ENCODE measurements at places on chromosomes 7 and 10.
A peak's percentile ranks its signal among the peaks of the same experiment; 100 is the strongest.

- DNase-seq: no peak
Observed at GRCh38 chr10:69685802-69686585, 55.9 kb downstream of the FAM241B start.

DNA sequence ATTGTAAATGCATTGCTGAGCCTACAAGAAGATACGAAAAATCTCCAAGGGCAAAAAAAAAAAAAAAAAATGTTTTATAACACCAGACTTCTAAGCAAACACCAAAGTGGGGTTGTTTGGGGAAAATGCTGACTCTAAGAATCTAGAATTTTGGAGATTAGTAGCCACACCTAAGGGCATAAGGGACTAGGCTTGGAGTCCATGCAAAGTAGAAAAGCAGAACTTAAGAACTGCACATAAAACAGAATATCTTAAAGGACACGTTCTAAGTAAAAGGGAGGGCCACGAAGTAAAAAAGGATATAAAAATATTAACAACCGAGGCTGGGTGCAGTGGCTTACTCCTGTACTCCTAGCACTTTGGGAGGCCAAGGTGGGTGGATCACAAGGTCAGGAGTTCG lies 269.8 kb upstream of the AUTS2 start:
- no peak for DNase-seq

GRCh38 chr10:61063901-61064300 lies 119.9 kb upstream of the RHOBTB1 start:
- no peak for DNase-seq

DNA sequence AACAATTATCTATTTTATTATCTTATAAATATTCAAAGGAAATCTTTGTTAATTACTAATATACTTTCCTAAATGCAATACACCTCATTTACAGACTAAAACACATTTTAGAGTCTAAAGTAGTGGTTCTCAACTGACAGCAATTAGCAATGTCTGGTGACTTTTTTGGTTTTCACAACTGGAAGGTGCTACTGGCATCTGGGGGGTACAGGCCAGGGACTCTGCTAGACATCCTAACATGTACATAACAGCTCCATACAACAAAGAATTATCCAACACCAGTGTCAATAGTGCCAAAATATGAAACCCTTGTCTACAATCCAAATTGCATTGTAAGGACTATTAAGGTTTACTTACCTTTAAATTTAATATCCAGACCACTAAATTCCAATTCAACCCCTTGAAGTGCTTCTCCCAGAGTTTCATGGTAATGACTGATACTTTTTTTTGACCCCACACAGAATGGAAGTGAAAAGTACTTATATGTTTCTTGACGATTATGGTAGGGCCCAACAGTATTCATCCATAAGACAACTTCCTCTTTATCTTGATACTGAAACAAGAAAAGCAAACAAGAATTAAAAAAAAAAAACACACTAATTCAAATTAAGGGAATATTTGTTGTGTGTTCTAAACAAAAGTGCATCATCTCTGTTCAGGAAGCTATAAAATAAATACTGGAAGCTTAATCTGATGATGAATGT lies 10.4 kb downstream of the TM9SF3 start:
- DNase-seq: no peak

- no peak for DNase-seq
Observed at GRCh38 chr7:67825356-67825755, 828.7 kb downstream of the TYW1 start.

- no peak for DNase-seq
Observed at GRCh38 chr10:113284635-113285034, 268.2 kb upstream of the HABP2 start.

GRCh38 chr10:7300384-7300971 lies 110.4 kb downstream of the SFMBT2 start:
- no peak for DNase-seq

- DNase-seq: no peak
Observed at GRCh38 chr10:110701617-110701971, 57.5 kb downstream of the RBM20 start.

- peak; percentile 97 for DNase-seq
Observed at GRCh38 chr10:7787857-7788638, at the start of the genes ATP5F1C and KIN. ATP5F1C (plus strand) TSS chr10:7788177; CDS start chr10:7788208, 31 bp downstream. KIN (minus strand) TSS chr10:7787993; CDS start chr10:7787933, 60 bp downstream.

DNA sequence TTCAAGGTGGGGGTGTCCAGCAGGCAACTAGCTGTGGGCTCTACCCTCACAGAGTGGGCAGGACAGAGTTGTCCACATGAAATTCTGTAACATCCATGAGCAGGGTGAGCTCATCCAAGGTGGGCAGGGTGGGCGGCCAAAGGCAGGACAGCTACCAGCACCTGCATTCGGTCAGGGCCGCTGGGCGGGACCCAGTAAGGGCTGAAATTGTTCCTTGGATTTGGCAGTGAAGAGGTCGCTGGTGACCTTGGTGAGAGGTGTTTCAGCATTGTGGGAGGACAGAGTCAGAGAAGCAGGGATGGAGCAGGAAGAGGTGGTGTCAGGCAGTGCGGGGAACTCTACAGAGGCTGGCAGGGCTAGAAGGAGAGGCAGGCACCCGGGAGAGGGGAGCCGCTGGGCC lies 23.9 kb downstream of the ADCYAP1R1 start:
- no peak for DNase-seq

DNA sequence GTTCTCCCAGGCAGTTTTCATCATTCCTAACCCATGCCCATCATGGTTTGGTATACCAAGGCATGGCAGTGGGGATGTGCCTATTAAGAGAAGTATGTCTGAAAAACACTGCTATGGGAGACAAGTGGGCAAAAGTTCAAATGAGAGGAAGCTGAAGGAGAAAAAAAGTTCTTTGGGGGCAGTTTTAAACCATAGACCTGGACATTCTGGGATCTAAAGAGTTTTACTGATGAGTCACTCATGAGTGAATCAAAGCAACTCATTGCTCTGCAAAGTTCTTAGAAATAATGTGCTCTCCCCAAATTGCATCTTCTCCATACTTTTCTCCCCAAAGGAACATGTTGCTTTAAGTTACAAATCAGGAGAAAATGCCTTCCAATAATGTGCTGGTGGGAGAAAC lies 256.9 kb upstream of the MTPN start:
- no peak for DNase-seq

DNA sequence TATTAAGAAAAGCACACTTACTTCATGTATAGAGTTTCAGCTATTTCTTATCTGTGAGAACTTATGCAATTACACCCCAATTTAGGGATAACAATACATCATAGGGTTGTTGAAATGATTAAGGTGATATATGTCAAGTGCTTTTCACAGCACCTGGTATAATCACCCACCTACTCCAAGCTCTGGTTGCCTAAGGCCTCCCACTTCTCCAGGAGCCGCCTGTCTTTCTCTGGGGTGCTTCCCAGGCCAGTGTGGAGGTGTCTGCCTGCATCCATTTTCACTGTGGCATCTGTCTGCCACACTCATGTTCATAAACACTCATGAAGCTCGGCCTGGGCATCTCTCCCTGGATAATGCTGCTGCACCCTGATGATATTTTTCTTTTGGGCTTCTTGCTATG lies 250.3 kb downstream of the STK31 start:
- no peak for DNase-seq

DNA sequence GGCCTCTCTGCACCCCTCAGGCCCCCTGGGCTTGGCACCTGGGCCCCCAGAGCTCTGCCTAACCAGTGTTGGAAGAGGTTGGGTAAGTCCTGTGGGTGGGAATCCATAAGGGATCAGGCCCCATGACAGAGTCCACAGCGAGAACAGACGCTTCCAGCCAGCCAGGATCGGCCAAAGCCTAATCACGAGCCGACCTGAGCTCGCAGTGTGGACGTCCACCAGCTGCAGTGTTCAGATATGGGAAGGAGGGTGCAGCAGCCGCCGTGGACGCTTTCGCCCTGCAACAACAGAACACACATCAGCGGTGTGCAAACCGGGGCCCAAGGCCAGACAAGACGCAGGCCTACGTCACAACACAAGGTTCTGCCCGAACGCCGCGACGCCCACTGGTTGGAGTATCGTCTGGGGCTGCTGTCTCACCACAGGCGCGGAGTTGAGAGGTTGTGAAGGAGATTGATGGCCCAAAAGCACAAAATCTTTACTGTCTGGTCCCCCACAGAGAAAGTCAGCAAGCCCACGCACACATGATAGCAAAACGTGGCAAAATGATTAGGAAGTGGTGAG lies 102.1 kb downstream of the FOXL3 start:
- DNase-seq: no peak

DNA sequence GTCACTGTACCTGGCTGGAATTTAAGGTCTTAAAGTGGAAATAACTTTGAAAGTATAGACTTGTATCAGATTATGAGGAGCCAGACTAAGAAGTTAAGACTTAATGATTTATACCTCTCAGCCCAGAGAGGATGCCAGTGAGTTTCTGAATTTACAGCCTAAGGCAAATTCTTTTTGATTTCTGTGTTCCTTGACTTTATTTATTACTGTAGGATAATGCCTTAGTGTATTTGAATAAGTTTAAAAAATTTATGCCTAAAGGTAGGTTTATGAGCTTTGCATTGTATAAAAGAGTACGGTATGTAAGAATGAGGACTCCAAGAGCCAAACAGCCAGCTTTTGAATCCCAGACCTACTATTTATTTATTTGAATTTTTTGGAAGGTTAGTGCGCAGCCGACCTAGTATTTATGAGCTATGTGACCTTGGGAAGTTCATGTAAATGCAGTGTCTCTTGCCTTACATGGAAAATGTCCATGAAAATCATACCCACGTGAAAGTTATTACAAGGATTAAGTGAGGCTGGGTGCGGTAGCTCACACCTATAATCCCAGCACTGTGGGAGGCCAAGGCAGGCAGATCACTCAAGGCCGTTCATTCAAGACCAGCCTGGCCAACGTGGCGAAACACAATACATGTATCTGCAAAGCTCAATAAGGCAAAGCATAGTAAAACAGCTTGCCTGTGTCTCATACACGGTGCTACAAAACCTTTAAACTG lies 174.6 kb downstream of the AUTS2 start:
- no peak for DNase-seq

- no peak for DNase-seq
Observed at GRCh38 chr10:124913167-124913566, 28.8 kb upstream of the ZRANB1 start.

- no peak for DNase-seq
Observed at GRCh38 chr10:122263971-122264370, 7.1 kb upstream of the BTBD16 start.

DNA sequence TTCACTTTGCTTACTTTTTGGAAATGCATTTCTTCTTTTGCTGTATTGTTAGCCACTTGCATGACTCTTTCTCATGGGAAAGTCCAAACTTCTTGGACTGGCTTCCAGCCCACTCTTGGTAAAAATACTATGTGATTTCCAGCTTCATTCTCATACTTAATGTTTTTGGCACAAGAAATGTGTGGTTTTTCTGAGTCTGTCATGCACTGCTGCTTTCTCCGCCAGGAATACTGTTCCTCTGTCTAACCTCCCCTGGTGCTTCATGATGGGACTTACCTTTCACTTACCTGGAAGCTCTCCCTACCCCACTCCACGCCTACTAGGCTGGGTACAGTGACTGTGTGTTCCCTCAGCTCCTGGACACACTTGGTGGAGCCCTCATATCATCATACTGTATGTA lies 18.7 kb downstream of the MGAM2 start:
- no peak for DNase-seq

DNA sequence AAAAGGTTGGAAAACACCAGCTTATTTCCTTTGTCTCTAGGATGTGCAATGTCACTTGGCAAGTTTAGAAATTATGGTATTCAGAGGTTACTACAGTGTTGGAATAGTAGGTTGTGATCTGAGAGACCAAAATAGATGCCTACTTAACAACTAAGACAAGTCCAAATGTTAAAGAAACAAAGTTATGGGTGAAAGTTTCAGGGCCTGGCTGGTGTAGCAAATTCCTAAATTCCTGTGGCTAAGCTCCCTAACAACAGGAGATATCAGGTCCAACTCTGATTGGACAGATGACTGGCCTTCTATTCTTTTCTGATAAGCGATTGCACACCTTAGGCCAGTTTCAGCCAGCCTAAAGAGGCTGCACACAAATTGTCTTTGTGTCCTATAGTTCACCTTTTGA lies 873.5 kb downstream of the REEP3 start:
- no peak for DNase-seq

DNA sequence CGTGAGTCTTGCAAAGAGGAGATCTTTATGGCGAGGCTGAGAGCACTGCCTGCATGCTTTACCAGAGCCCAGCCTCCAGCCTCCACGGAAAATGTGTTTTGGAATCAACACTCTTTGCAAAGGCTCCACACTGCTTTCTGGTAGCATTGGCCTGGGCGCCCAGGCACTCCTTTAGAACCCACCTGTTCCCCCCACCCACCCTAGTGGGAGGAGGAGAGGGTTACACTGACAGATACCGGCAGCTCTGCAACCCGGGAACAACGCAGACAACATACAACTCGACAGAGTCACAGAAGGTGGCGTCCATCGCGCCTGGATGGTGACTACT lies 5.5 kb upstream of the MNX1 start:
- DNase-seq: no peak

GRCh38 chr10:67818323-67818722 lies 19.7 kb downstream of the DNAJC12 start:
- DNase-seq: no peak

DNA sequence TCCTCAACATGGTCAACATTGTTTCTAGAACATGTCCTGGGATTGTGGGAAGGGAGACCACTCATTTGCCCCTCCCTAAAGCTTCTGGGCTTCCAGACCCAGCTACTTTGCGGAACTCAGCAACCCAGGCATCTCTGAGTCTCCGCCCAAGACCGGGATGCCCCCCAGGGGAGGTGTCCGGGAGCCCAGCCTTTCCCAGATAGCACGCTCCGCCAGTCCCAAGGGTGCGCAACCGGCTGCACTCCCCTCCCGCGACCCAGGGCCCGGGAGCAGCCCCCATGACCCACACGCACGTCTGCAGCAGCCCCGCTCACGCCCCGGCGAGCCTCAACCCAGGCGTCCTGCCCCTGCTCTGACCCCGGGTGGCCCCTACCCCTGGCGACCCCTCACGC lies at the start of gene EPO:
Gene EPO, plus strand, starts transcription at position 190 of the 392 bp plus-strand sequence. CDS start 513 bp downstream, outside the sequence.
- no peak for DNase-seq

GRCh38 chr7:123602648-123603047 lies 1.0 kb downstream of the ASB15 start:
- DNase-seq: no peak

DNA sequence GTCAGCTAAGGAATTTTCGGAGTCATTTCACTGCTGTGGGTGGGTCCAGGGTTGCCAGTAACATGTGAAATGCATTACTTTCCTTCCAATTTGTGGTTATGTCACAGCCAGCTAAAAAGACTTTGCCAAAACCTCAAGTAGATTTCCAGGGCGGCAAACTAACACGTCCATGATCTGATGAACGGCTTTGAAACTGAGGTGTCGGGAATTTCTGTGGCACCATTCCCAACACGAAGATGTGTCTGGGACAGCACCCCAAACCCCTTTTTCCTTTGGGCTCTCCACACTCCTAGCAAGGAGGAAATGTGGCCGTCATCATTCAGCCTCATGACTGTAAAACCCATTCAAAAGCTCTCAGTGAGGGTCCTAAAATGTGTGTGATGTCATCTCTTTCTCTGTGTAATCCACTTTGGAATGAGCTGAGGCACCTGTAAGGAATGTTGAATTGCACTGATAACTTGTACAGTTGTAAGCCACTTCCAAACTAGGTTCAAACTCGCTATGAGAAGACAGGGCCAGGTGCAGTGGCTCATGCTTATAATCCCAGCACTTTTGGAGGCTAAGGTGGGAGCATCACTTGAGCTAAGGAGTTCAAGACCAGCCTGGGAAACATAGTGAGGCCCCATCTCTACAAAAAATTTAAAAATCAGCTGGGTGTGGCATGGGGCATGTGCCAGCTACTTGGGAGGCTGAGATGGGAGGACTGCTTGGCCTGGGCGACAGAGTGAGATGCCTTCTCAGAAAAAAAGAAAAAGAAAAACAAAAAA lies 146.1 kb upstream of the FRMD4A start:
- DNase-seq: no peak

GRCh38 chr7:84446991-84447480 lies 252.4 kb upstream of the SEMA3A start:
- no peak for DNase-seq
